ENCODE measurements at places on chromosomes 11 and 22.
A peak's percentile ranks its signal among the peaks of the same experiment; 100 is the strongest.

GRCh38 chr11:117874910-117875381 lies 1.5 kb downstream of the FXYD6 start:
- no peak for DNase-seq

- no peak for DNase-seq
Measured at GRCh38 chr11:36121054-36121453, 168.2 kb downstream of the COMMD9 start.

DNA sequence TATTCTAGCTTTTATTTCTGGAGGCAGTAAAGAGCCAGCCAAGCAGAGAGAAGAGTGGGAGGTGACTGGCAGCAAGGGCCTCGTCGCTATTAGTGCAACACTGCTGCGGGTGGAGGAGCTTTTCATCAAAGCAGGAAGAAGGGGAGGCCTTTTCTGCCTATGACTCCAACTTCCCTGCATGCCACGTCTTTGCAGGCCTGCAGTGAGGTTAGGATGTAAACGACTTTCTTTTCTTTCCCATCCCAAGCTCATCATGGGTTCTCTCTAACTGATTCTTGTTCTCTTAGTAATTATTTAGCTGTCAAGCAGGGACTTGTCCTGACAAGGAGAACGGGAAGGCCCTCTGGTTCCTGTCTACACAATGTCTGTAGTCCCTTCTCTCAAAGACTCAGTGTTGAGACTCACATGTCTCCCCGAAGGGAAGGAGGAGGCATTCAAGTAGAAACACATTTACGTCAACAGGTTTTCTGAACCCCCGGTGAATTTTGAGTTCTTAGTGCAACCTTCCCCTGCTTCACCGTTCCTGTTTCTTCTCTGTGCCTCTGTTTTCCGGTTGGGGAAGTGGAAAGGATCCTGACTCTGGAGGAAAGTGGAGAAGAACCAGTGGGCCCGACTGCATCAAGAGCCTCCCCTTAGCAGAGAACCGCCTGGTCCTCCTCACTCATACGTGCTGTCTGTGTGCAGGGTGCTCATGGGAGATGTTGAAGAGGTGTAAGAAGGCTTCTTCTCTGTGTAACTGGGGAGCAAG lies 56.9 kb downstream of the PACS1 start:
- no peak for DNase-seq

DNA sequence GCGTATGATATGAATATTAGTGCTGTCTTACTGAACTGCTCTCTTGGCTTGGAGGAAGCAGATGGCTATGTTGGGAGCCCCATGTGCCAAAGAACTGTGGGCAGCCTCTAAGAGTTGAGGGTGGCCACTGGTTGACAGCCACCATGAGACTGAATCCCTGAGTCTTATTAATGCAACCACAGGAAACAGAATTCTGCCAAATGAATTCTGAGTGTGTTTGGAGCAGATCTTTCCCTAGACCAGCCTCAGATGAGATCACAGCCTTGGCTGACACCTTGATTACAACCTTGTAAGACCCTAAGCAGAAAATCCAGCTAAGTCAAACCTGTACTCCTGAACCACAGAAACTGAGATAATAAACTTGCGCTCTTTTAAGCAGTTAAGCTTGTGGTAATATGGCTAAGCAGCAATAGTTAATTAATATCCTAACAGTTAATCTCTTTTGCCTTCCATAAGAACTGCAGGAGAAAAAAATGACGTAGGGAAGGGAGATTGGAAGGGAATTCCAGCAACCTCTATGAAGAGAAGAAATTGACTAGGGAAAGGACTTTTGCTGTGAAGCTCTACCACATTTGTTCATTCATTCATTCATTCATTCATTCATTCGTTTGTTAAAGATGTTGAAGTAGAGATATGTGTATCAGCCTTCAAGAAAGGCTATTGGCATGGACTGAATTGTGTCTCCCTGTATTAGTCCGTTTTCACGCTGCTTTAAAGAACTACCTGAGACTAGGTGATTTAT lies 26.8 kb downstream of the ADM start:
- DNase-seq = no peak

DNA sequence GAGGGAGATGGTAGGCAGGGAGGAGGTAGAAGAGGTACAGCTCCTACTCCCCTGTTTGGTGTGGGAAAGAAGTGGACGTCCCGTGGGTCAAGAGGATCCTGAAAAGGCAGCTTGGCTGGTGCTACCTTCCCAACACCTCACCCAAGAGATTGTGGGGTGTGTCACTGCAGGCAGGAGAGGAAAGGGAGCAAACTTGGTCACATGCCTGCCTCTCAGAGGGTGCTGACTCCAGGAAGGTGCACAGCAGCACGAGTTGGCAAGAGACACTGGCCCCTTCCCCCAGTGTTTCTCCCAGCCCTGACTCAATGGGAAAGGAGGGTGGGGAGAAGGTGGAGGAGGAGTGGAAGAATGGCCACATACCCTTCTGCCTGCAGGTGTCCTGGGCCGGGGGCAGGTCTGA lies 99.6 kb downstream of the CSNK2A3 start:
- no peak for DNase-seq

DNA sequence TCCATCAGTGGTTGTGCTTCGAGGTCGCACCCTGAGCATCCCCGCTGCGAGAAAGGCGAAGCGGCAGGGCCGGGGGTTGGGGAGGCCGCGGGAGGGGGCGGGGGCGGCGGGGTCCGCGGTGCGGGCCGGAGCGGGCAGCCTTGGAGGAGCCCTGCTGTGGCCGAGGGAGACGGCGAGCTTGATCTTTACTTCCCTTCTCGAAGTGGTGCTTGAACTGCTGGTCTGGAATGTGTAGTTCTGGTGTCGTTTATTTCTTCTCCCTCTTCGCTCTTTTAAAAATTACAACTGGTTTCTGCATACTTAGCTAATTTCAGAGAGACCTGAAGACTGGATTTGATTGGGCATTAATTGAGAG lies 1.1 kb downstream of the APLP2 start:
- no peak for DNase-seq

- no peak for DNase-seq
Measured at GRCh38 chr22:21082248-21082647, 36.5 kb downstream of the LRRC74B start.

GRCh38 chr22:44828193-44828592 lies 75.8 kb downstream of the ARHGAP8 start:
- DNase-seq = no peak

- no peak for DNase-seq
Measured at GRCh38 chr11:88631497-88631896, 294.0 kb upstream of the CTSC start.

DNA sequence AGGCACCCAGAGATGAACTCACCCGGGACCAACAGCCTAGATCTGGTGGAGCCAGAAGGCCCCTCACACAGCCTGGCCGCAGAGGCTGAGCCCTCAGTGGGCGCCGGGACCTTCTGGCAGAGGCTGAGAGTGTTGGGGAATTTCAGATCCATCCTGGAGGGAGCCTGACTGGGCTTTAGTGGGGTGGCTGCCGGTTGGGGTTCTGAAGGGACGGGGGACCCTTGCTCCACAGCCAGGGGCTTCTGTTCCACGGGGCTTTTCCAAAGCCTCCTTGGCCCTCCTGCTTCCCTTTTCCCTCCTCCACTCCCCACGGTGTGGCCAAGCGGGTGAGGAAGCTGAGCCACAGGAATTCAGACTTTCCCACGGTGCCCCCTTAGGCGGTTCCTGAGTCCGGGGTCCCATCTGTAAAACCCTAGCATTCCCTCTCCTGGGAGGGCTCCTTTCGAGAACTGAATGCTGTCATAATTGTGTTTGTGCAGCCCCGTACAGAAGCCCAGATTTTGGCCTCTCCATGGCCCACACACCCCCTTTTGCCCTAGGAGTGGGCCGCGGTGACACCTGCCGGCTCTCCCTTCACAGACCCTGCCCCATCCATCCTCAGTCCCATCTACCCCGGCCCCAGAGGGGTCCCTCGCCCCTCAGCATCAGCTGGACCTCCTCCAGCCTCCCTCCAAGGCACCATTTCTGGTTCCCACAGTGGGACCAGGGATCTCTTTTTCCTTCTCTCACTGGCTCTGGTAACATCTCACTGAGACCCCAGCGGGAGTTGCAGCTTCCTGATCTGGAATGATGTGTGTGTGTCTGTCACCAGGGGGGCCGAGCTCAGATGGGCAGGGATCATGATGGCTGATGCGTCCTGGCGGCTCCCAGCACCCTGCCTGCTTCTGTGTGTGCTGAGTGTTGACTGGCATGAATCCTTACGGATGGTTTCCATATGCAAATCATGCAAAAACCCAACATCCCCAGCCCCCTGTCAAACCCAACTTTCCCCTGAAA lies 1048.4 kb downstream of the TBC1D22A start:
- DNase-seq = no peak

DNA sequence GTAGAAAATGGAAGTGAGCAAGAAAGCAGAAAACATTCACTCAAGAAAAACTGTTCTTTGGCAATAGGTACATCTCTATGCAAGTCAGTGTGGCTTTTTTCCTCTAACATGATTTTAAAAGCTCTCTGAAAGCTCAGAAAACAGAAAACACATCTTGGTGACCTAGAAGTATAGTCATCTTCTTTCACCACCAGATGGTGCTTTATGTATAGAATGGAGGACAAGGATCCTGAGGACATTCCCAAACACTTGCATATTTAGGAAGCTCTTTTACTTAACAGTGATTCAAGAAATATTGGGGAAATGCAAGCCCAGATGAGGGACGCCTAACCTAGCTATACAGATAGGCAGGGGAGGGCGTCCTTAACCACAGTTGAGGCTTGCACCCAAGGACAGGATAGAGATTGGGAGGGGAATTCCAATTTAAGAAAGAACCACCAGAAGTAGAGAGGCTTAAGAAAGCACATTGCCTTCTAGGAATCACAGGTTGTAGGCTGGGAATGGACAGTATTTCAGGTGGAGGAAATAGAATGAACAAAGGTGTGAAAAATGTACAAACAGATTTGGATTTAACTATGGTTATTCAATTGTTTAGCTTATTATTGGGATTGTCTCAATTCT lies 13.8 kb upstream of the CCDC81 start:
- no peak for DNase-seq

DNA sequence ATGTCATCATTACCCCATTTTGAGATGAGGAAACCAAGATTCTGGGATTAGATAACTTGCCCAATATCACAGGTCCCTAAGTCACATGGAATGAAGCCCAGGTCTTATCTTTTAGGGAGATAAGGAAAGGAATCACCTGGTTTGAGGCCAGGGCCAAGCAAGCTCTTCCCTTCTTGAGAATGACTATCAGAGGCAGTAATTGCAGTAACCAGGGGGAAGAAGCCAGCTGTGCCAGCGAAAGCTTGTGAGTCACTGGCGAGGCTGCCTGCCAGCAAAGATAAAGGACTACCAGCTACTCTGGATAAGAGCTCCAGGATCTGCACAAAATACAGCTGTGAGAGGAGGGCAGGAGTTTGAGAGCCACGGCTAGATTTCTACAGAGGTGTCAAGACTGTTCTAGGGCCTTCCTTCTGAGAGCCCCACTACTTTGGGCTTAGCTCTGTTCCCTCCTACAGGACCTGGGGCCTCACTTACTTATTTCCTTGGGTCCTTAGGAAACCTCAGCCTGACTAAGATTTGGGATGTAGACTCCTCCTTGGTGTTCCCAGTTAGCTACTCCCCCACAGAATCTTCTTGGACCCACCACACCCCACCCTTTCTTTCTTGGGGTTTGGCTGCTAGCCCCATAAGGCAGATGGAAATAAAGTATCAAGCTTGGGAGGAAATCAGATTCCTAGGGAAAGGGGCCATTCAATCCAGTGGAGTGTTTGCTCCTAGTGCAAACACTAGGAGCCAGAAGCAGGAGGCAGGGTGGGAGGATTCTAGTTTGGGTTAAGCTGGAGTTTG lies 9.7 kb upstream of the CCKBR start:
- DNase-seq = no peak

- no peak for DNase-seq
Measured at GRCh38 chr22:36303874-36304273, 50.9 kb downstream of the APOL1 start.

DNA sequence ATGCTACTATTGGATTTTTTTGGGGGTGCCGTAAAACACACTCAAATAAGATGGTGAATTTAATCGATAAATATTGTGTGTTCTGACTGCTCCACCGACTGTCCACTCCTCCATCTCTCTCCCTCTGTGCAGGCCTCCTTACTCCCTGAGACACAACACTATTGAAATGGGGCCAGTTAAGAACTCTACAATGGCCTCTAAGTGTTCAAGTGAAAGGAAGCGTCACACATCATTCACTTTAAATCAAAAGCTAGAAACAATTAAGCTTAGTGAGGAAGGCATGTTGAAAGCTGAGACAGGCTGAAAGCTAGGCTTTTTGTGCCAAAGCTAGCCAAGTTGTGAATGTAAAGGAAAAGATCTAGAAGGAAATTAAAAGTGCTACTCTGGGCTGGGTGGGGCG lies 156.7 kb downstream of the CTTN start:
- no peak for DNase-seq

GRCh38 chr11:70737816-70738630 lies 339.7 kb downstream of the CTTN start:
- no peak for DNase-seq

DNA sequence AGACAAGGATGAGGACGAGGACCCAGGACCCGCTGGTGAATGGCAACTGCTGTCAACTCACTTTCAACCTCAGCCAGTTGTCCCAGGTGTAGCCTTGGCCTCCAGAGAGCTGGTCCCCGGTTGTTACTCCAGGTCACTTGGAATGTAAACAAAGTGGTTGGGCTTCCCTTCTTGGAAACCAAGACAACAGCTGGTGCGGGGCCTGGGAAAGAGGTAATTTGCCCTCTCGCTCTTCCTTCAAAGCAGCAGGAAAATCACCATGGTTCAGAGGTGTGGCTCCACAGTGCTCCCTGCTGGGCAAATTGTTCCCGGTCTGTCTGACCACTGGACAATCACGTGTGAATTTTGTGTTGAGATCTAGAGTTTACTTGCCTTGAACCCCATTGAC lies 15.0 kb downstream of the SLC1A2 start:
- DNase-seq = no peak

GRCh38 chr11:31995525-31996094 lies 95.3 kb upstream of the RCN1 start:
- no peak for DNase-seq

DNA sequence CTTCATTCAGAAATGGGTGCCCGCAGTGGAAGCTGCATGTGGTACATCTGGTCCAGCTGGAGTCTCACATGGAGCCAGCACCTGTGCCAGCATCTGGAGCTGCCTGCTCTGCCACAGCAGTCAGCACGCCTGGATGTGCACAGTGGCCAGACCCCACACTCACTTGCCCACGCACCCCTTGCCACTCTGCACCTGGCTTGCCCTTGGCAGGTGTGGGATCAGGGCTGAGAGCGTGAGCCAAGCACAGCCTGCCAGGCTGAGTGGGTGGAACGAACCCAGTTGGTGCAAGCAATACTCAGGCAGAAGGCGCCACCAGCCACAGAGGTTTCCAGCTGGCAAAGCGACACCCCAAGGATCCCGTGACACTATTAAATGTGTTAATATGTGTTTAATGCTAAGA lies 95.5 kb upstream of the AMOTL1 start:
- DNase-seq = no peak

- no peak for DNase-seq
Measured at GRCh38 chr11:17572359-17572690, 25.3 kb downstream of the OTOG start.

DNA sequence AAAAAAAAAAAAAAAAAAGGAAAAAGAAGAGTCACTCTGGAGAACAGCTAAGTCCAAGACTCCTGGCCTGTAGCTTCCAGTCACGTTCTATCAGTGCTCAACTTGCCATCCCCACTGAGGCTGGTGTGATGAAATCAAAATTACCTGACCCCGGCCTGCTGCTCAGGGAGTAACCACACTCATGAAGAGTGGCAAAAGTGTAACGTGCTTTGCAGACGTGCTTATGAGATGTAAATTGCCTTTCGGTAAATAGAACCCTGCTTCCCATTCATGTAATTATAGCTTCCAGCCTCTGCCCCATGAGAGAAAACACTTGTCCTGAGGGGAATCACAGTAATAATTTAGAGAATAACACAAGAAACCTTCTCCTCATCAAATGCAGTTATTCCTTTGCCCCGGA lies 28.2 kb upstream of the CHKA start:
- peak; percentile 76 for DNase-seq

- DNase-seq = no peak
Measured at GRCh38 chr11:114359342-114359741, 41.0 kb downstream of the C11orf71 start.

All from NCI-H1417 treated with DMSO at 0.1 percent for 48 hours (cell line).